ENCODE measurements at places on chromosomes 2 and 18.

DNA sequence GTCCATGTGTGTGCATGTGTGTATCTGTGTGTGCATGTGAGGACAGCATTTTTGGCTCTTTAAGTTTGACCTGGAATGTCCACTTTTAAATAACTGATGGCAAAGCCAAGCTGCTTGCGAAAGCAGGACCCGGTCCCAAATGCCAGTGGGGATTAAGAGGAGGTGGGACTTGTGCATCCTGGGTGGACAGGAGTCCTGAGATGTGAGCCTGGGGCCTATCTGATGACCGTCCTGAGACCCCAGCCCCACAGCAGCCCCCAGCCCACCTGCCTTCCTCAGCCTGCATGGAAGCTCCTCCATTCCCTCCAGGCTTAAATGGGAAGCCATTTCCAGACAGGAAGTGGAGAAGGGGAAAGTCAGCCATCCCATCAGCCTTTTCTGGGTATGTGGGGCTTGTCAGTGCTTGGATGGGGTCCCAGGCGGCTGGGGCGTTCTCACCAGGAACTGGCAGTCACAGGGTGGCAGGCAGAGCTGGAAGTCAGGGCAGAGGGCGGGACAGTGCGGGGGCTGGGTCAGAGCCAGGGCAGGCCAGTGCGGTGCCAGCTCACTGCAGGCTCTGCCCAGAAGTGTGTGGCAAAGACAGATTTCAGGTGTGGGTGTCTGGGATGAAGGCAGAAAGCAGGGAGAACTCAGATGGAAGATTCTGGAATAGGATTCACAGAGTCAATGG, 117.8 kb downstream of the ACKR3 start:
- no peak for DNase-seq

DNA sequence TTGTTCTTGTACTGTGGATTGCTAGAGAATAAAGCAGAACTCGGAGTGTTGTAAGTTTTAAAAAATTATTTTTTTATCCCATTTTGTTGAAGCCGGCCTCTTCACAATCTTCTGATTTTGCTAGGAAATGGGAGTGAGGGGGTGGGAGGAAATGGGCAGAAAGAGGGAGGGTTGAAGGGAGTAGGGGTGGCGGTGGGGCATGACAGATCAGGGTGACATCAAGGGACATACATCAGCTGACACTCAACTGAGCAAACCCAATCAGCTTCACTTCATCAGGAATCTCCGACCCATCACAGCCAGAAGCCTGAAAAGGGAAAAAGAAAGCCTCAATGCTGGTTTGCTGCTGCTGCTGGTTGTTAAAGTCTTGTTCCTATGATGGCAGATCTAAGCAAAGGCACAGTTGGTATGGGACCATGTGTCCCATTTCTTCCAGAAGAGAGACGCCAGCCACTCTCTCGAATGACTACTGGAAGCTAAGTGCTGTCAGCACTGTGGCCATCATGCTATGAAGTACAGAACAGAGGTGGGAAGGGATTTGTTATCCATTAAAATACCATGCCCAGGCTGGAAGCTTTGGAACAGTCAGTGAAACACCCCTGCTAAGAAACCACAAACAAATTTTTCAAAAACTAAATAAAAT, 292.0 kb downstream of the STK39 start:
- no peak for DNase-seq

GRCh38 chr2:84840306-84840705, 40.6 kb downstream of the TRABD2A start:
- DNase-seq, result no peak

DNA sequence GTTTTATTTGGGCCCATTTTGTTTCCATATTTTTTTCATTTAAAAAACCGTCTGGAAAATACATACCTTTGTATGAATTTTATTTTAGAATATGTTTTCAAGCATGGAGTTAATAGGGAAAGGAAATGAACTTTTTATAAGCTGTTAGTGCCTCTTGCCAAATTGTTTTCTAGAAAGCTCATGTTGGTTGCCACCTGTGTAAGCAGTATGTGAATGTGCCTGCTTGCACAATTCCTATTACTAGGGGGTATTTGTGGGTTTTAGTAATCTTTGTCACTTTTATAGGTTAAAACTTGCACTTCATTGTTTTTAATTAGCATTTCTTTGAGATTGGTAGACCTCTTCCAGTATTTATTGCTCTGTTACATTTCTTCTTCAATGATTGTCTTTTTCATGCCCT, 107.3 kb downstream of the TANC1 start:
- DNase-seq, result no peak

GRCh38 chr18:48901145-48902022, 49.4 kb downstream of the SMAD7 start:
- DNase-seq, result no peak

- no peak for DNase-seq
Measured at GRCh38 chr18:11591957-11592356, 17.4 kb upstream of the SLC35G4 start.

DNA sequence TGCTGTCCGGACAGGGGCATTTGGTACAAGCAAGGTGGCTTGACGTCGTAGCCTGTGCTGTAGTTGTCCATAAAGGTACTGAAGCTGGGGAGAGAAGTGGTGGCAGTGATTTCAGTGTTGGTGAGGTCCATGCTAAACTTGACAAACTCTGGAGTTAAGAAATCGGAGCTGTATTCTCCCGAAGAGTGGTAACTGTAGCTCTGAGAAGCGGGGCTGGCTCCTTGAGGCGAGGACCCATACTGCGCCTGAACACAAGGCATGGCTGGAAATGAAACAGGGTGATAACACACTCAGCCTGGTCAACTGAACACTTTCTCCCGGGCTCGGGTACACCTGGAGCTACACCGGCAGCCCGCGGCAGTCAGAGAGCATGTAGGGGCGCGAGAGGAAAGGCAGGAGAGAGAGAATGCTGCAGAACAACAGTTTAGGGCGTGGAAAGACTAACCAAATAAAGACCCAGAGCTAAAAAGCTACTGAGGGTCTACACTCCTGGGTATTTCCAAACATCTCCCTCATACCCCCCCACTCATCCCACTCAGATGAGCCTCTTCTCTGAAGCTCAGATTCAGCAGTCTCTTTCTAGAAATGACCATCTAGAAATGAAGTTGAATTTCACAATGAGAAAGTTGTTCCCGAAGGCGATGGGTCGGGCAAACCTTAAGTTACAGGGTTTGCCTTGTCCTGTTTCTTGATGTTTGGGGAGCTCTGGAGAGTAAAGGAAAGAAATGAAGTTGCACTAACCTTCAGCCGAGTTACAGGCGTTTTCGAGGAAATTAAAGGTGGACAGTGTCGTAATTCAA, 2.4 kb downstream of the NR4A2 start:
- DNase-seq, result no peak
